Lower leg skin (tissue), 4 donors: ENCODE measurements at places on chromosomes 5 and 9. TPM values are rescaled to one million over a fixed set of nuclear protein-coding genes. Genes with fewer than 3 reads are reported as not detected.

DNA sequence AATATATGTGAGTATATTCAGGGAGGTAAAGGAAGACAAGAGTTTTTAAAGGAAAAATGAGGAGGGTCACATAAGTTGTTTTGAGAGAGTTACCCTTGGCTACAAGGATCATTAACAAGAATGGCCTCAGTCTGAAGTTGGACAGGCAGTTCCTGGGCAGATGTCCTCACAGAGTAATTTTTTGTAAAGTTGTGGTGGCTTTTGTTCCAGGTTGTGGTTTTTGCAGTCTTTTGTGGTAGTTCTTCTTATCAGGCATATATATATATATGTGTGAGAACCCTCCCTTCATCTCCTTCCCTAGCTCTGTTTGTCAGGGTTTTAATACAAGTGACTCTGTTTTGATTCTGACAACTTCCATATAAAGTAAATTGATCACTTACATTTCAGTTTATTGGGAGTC, 60.0 kb downstream of the CSNK1G3 start:
- no peak for DNase-seq

GRCh38 chr5:132530946-132531345, 12.4 kb downstream of the IL5 start:
- no peak for DNase-seq

DNA sequence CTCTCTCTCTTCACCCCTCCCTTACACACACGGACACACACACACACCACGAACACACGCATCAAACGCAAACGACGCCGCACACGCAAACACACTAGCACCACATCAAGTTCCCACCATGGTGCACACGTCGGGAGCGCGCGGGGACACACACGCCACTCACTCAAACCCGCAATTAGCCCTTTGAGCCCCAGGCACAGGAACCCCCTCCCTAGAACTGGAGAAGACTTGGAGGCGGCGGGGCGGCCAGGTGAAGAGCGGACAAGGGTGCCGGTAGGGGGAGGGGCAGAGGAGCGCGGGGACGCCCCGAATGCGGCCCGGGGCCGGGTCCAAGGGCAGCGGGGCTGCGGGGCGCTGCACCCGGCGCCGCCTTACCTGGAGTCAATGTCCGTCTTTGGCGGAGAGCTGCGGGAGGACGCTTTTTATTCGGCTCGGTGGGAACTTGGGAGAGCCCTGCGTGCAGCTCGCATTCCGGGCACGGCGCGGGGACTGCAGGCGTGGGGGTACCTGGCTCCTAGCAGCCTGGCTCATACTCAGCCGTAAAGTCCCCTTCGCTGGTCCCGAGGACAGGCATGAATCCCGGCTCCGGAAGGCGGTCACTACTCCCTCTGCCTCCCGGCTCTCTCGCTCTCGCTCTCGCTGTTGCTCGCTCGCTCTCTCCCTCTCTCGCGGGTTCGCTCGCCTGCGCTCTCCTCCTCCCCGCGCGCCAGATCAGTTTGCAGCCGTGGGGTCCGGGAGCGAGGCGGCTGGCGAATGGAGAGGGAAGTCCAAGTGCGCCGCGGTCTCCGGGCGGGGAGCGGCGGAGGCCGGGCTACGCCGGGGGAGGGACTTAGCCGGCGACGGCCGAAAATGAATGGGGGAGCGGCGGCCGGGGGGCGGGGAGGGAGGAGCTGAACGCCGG, at the start of gene BRINP1:
Gene BRINP1 (minus strand): TSS at position 755 of the 901 bp plus-strand sequence. CDS start 56,080 bp downstream, outside the sequence.
- DNase-seq: no peak

Gene RAB3C
- 0.04 TPM for total RNA-seq

Gene SH2D3C
- 1.9 TPM for total RNA-seq
